ENCODE measurements at places on chromosomes 5 and 9.

DNA sequence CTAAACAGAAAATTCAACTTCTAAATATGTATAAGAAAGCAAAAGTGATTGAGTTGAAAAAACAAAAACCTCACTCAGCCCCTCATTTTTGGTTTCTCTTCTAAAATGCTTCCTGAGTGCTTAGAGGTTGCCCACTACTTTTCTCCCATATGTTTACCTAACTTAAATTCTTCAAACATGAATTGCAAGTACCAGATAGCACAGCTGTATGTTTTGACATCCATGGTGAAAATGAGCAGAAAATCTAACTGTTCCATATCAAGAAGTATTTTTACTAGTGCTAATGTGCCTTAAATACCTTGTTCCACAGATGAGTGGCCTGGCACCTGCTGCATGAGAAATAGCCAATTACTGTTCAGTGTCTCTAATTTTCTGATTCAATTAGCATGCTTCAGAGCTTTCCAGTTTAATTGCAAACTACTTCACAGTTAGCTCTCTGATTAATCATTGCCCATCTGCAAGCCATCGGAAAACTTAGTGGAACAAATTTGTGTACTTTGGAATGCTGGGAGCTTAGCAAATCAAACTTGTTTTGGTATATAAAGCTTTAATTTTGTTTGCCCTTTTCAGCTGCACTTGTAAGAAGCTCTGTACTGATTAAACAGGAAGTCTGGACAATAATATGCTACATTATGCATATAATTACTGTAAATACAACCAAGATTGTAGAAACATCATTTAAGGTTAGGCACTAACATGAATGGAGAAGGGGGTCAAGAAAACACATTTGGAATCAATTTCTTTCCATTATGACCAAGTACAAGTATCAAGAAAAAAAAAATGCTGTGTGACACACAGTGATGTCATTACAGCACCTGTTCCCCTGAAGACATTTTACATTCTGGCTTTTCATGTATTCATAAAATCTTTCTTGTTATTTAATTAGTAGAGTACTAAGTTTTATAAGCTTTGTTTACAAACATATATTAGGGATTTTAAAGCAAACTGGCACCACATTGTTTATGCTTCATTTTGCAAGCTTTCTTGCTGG is 65.6 kb downstream of the POU5F2 start:
- no peaks in the 10 kb centered on the region for H3K4me1 ChIP-seq
- H3K4me3 ChIP-seq, result no peak overlapping the region
- H3K27ac ChIP-seq, result no peak overlapping the region
- peaks cover 5% of the 10 kb centered on the region for H3K36me3 ChIP-seq

GRCh38 chr9:130303613-130304055 is 38.1 kb downstream of the HMCN2 start:
- H3K4me3 ChIP-seq, result no peak overlapping the region
- H3K36me3 ChIP-seq, result no peaks in the 10 kb centered on the region
- H3K4me1 ChIP-seq, result no peaks in the 10 kb centered on the region

DNA sequence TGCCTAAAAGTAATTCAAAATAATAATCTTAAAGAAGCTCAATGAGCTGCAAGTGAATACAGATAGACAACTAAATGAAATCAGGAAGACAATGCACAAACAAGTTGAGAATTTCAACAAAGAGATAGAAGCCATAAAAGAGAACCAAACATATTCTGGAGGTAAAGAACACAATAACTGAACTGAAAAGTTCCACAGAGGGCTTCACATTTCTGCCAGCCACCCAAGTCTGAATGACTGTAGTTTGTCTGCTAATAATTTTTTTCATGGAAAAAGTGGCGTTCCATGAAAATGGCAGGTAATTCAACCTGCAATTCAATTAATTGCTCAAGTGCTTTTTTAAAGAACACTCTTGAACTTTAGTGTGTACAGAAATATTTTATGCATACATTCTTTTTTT is 251.3 kb downstream of the KDM4C start:
- H3K27ac ChIP-seq, result peak overlapping the region; percentile 63
- H3K4me1 ChIP-seq, result peaks cover 9% of the 10 kb centered on the region
- peaks cover 27% of the 10 kb centered on the region for H3K36me3 ChIP-seq
- H3K4me3 ChIP-seq, result no peak overlapping the region
- no peaks in the 10 kb centered on the region for H3K27me3 ChIP-seq

DNA sequence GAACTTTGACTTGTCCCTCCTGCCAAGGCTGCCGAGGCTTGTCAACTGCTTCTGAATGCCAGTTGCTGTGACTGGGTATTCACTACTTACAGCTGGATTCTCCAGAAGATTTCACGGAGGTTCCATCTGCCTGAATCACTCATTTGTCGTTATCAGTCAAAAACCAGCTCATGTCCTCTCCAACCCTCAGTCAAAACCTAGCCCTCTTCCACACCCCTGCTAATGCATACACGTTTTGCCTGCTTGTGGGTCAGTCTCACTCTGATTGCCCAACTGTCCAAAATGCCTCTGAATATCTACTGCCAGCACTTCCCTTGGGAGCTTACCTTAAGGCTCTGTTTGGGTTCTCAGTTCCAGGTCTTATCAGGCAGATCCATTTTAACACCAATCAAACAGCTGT is 238.6 kb upstream of the TMEM161B start:
- no peak overlapping the region for H3K27ac ChIP-seq
- no peaks in the 10 kb centered on the region for H3K36me3 ChIP-seq
- no peak for DNase-seq
- H3K4me3 ChIP-seq, result no peak overlapping the region
